HuH-7 (cell line): ENCODE measurements at places on chromosomes 5 and 9.

GRCh38 chr9:79651251-79651795 is 79.6 kb downstream of the TLE4 start:
- no peak for DNase-seq

DNA sequence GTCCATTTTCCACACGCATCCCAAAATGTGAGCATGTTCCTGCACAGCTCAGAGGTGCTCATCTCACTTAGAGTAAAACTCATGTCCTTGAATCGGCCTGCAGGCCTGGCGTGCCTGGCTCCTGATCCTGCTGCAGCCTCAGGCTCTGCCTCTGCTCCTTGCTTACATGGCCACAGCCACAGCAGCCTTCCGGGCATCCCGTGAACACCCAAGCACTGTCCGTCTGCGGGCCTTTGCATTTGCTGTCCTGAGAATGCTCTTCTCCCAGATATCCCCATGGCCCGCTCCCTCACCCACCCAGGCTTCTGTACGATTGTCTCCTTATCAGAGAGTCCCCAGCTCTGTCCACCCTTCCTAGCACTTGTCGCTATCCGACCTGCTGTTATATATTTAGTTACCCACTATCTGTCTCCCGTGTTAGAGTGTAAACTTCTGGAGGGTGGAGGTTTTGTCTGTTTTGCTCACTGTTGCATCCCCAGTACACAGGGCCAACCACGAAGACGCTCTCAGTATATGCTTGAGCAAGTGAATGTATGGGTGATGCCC is 21.9 kb downstream of the FGF18 start:
- DNase-seq = no peak

GRCh38 chr5:14913096-14913495 is 41.5 kb upstream of the ANKH start:
- DNase-seq = no peak

DNA sequence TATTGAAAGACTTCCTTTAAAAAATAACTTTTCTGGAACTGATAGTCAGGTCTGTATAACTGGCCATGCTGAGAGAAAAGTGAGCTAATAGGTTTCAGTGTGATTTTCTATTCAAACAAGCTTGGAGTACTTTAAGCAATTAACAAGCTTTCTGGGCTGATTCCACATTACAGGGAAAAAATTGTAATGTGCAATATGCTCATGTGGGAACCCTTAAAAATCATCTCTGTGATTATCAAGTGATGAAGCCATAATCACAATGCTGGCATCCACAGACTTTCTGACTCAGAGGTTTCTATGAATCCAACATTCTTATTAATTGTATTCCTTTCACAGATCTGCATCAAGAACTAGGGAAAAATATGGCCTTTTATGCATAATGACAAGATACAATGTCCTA is 212.2 kb upstream of the ACO1 start:
- DNase-seq = no peak

- DNase-seq = no peak
Observed at GRCh38 chr9:134324359-134325095, 1.7 kb upstream of the RXRA start.

DNA sequence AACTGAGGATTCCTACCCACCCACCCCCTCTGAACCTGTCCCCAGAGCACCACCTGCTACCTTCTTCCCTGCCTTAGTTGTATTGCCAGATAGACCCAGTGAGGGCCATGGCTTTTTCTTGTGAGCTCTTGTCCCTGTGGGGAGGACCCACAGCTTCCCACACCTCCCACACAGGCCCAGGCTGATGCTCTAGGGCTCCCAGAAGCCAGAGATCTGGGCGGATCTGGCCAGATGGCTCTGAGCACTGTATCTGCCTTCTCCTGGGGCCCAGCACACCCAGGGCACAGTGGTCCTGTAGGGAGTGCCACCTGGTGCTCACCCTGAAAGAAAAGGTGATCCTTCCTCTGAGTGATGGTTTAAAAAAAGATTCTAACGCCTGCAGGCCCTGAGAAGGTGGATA is 131.7 kb downstream of the DAB2IP start:
- DNase-seq = no peak

DNA sequence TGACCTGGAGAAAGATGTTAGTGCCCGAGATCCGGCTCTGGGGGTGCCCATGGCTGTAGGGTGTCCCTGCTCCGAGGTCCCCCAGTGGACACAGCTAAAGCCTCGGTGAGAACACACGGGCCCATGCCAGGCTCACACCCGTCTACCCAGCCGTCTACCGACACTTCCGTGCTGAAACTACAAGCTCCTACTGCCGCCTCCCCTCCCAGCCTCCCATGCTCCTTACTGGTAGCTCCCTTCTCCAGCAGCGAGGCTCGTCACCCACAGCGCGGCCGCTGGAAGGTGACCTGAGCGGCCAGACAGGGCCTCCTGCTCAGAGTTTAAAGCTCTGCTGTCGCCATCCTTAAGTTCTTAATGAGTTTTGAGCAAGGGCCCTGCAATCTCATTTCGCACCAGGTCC is 33.2 kb upstream of the CLPTM1L start:
- DNase-seq = no peak

DNA sequence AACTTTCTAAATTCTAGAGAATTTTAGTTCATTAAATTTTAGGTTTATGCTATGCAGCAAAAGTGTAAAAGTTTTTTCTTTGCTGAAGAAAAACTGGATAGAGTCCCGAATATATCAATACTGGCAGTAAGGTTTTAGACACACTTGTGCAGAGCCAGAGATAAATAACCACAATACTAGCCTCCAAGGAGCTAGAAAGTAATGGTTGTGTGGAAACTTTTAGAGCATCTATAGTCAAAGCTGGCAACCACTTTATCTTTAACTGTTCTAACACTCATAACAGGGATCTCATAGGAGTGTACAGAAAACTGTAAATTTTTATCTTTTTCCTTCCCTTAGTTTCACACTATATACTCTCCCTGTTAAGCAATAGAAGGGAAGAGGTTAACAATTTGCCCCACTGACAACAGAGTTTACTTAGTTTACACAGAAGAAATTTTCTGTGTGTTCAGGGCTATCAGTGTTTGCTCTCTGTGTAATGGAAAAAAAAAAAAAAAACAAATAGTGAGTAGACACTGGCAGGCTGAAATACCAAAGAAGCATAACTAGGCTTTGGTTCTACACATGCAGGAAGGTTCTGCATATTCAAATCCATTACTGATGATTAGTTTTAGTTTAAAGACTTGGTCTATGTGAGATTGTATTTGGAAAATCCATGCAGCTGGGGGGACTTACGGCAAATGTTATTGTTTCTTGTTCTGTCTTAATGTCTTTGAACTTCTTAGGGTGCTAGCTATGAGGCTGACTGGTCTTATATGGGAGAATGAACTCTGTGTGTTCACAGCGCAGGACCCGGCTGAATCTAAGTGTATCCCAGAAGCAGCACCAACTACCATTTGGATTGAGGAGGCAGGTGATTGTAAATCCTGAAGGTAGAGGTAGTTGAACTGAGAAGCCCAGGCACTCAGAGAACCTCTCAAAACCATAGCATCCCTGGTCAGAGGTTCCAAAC is 187.6 kb downstream of the PCSK1 start:
- DNase-seq = peak; percentile 15

DNA sequence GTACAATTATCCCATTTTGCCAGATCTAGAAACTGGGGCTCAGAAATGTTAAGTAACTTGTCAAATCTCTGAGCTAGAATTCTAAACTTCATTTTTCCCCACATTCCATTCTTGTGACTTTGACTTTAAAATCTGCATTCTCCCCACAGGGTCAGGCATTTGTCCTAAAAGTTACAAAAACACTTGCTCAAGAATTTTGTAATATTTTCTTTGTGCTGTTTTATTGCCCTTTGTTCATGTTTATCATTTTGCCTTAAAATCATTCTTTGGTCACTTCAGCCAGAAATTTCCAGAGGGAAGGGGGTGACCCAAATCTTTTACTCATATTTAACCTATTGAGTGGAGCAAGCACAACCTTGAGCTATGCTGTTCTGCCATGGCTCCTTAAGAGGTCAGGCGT is 120.1 kb upstream of the CCL21 start:
- no peak for DNase-seq

- no peak for DNase-seq
Observed at GRCh38 chr9:120872791-120873502, 4.0 kb downstream of the PHF19 start.

DNA sequence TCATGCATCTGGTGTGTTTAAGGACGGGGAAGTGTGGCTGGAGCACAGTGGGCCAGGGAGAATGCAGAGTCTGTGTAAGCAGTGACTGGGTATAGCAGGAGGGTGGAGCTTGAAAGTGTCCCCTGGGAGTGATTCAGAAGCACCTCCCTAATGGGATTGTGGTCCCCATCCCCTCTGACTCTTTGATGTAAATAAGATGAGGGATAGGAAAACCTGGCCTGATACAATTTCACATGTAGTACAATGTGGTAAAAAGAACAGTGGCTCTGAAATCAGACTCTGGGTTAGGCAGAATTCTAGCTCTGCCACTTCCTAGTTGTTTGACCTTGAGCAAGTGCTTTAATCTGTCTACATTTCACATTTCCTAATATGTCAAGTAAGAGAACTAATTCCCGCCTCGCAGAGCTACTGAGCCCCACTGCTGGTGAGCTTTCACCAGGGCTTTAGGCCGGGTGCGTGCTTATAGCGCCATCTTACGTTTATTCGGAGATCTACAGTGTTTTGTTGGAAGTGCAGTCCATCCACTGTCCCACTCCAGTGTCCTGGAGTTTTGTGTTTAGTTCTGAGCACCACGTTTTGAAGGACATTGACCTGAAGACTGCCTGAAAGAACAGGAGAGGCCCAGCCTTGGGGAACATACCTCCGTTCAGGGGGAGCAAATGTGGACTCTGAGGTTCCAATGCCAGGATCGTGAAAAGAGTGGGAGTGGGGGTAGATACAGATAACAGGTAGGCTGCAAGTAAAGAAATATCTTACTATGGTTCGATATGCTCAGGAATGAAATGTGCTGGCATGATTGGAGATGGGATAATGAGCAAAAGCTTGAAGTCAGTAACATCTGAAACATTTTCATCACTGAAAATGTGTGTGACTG is 51.2 kb upstream of the TESK1 start:
- peak; percentile 84 for DNase-seq

GRCh38 chr9:104589626-104590025 is 9.6 kb downstream of the OR13C5 start:
- no peak for DNase-seq

GRCh38 chr5:42680046-42680445 is 76.6 kb upstream of the CCDC152 start:
- DNase-seq = no peak

GRCh38 chr9:124602204-124602603 is 95.0 kb upstream of the NR5A1 start:
- peak; percentile 48 for DNase-seq
